ENCODE measurements at places on chromosomes 11 and 22.

DNA sequence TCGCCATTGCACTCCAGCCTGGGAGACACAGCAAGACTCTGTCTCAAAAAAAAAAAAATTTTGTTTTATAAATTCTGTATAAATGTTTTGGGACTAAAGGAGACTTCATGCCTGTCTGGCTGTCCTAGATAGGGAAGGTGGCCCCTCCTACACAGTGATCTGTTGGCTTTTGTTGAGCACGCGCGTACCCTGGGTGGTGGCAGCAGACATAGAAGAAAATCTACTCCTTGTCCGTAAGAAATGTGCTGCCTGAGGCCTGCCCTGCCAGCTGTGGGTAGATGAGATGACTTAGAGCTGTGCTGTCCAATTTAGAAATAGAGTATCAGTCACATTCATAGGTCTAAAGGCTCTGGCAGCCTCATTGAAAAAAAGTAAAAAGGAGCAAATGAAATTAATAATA lies 37.0 kb downstream of the AP2A2 start:
- DNase-seq = no peak

DNA sequence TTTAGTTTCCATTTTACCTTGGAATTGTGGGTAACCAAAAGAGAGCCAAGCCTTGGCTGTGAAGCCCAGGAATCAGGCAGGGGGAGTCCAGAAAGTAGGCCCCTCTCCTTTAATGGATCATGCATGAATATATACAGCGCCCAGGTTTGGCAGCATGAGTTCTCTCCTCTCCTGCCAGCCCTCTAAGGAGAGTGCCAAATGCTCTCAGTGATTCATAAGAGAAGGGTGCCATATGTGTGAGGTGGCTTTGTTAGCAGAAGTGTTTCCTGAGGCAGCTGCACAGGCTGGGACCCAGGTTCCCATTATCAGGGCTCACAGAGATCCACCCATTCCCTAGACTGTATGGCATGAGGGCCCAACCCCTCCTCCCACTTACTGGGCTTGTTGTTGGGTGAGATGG lies 52.3 kb upstream of the SCUBE2 start:
- no peak for DNase-seq

DNA sequence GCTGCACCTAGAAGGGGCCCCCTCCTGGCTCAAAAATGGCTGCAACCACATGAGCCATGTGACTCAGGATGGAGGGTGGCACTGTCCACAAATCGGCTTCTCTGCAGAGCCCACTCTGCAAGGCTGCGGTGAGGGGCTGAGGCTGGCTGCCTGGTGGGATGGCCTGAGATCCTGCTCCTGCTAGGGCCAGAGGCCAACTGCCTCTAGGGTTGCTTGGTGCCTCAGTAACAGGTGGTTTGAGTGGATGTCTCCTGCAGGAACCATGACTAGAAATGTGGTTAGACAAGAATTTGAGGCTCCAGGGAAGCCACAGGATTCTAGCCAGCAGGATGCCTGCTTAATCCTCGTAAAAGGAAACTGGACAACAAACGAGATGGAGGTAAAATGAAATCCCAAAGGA lies 17.1 kb downstream of the PATZ1 start:
- DNase-seq = no peak

GRCh38 chr11:121672630-121673487 lies 220.1 kb upstream of the SORL1-AS1 start:
- DNase-seq = no peak

DNA sequence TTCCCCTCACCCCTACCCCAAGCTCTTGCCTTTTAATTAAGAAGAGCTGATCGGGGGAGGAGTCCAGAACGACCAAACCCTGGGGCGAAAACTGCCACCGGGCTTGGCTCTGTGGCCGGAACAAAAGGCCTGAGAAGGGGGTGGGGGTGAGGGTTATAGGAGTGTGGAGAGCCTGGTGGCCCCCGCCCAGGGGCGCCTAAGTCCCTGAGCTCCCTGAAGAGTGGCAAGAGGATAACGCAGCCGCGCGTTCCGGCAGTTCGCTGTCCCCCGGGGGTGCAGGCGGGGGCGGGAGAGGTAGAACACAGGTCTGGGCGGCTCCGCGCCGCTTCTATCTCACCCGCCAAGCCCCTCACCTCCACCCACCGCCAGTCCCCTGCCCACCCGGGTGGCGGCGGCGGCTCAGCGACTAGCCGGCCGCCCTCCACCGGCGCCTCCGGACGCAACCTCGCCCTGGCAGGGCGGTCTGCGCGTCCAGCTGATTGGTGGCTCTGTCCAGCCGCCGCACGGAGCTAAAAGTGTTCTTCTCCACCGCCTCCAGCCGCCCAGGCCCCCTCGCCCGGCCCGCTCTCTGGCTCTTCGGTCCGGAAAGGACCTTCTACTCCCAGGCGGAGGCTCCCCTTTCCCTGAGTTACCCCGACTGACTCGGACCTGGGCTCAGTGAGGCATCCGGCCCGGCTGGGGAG lies 18.7 kb upstream of the BDNF start:
- DNase-seq = no peak

Data from T-helper 17 cell (primary cell).